A172 (cell line): ENCODE measurements at places on chromosomes 5 and 9. TPM values are rescaled to one million over a fixed set of nuclear protein-coding genes. Genes with fewer than 3 reads are reported as not detected.

The AFAP1L1 gene
- 0.36 and 1.4 TPM in 2 replicates for total RNA-seq

The CDKN2B-AS1 gene
- total RNA-seq: not detected in 2 replicates

The MARCHF3 gene
- 4.8 and 6.4 TPM in 2 replicates for total RNA-seq

The PRKACG gene
- total RNA-seq: not detected in 2 replicates

The PHF19 gene
- 47.0 and 47.8 TPM in 2 replicates for total RNA-seq

The C1QTNF2 gene
- total RNA-seq: 1.5 and 1.6 TPM in 2 replicates

The TYRP1 gene
- total RNA-seq: 2.4 and 3.4 TPM in 2 replicates

The SHOC1 gene
- total RNA-seq: not detected in 2 replicates

The TOMM5 gene
- 255 and 361 TPM in 2 replicates for total RNA-seq

The C9 gene
- total RNA-seq: not detected in 2 replicates

The POU5F2 gene
- 0.36 and 0.53 TPM in 2 replicates for total RNA-seq

The KYAT1 gene
- 15.5 and 19.5 TPM in 2 replicates for total RNA-seq

The F2RL1 gene
- 1.7 and 2.3 TPM in 2 replicates for total RNA-seq

The ORM1 gene
- total RNA-seq: not detected in 2 replicates

GRCh38 chr5:130024006-130024405, 119.7 kb downstream of the CHSY3 start:
- DNase-seq: no peak

GRCh38 chr5:146758938-146759337, 119.6 kb downstream of the PPP2R2B start:
- no peak for DNase-seq

DNA sequence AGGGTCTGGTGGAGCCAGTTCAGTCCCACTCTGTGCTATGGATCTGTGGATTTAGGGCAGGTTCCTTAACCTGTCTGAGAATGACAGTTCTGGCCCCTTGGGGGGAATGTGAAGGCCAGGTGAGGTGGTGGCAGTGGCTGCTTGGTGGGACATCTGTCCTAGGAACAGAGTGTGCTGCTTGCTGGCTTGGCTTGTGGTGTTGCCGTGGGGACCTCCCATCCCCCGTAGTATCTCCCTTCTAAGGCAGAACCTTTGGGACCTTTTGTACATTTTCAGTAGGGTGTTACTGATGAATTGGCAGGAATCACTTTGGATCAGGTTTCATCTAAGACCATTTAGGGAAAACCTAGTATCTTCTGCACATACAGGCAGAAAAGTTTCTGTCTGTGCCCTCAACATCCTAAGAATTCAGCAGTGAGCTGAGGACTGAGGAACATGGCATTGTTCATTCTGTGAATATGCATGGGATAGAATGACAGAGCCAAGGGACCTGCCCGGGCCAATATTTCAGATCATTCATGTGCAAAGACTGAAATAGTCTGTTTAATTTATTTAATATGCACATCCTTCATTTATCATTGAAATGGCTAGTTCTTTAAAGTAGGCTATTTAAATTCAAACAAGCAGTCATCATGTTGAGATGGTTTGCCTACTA, 64.6 kb downstream of the WNK2 start:
- DNase-seq: no peak

GRCh38 chr5:42984307-42984706, 55.8 kb downstream of the ANXA2R start:
- DNase-seq: peak; percentile 66

DNA sequence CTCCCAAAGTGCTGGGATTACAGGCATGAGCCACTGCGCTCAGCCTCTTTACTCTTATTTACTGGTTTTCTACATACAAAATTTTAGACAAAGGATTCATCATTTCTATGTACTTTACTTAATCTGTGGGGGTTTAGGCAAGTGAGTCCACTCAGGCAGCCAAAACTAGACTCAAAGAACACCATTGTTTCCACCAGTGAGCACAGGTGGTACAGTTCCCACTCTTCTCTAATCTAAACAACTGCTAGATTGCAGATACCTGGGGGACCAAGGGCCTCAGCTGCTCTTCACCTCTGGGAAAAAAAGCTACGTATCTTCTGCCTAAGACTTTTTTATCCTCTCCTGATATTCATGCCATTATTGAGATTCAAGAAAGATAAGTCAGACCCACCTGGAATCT, 260.1 kb downstream of the EBF1 start:
- DNase-seq: no peak

- peak; percentile 97 for DNase-seq
Observed at GRCh38 chr5:10485142-10485795, 43.6 kb downstream of the ROPN1L start.

- DNase-seq: no peak
Observed at GRCh38 chr9:86637515-86637914, 283.3 kb upstream of the TUT7 start.

DNA sequence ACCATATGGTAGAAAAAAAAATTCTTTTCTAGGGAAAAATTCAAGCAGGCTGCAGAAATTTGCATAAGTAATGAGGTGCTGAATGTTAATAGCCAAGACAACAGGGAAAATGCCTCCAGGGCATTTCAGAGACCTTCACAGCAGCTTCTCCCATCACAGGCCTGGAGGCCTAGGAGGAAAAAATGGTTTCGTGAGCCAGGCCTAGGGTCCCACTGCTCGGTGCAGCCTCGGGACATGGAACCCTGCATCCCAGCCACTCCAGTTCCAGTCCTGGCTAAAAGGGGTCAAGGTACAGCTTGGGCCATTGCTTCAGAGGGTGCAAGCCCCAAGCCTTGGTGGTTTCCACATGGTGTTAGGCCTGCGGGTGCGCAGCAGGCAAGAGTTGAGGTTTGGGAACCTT, 436.0 kb upstream of the SMC2 start:
- DNase-seq: no peak

DNA sequence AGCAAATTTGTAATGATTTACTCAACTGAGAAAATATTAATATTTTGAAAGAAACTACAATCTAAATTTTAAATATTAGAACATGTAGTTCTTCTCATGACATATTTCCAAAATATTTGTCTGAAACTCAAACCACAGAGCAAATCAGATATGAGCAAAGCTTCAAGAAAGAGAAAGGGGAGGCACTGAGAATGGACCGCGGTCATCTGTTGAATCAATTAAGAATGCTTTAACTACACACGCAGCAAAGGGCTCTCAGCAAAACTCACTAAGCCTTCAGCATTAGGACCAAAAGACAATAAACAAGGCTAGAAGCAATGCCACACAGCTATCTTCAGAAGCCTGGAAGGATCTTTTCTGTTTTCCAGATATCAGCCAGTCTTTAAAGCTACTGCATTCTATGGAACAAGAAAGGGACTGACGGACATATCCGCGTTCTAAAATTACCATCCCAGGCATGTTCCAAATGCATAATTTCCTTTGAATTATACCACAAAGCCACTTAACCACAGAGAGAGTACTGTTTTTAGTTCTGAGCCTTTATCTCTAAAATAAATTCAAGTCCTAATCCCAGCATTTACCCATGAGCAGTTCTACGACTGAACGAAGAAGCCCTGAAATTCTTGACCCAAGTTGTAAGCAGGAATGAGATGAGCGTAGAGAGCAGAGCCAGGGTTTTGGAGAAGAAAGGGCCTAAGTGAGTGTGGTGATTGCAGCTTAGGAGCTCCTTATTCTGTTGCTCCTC, 513.5 kb downstream of the AGTPBP1 start:
- DNase-seq: no peak

GRCh38 chr5:142405814-142406395, 81.1 kb upstream of the SPRY4 start:
- no peak for DNase-seq

GRCh38 chr9:127966416-127967150, 14.2 kb downstream of the EEIG1 start:
- peak; percentile 51 for DNase-seq

GRCh38 chr9:7907551-7908337, 108.2 kb upstream of the DMAC1 start:
- DNase-seq: peak; percentile 2

- no peak for DNase-seq
Observed at GRCh38 chr9:134793288-134794188, 87.1 kb upstream of the FCN2 start.

DNA sequence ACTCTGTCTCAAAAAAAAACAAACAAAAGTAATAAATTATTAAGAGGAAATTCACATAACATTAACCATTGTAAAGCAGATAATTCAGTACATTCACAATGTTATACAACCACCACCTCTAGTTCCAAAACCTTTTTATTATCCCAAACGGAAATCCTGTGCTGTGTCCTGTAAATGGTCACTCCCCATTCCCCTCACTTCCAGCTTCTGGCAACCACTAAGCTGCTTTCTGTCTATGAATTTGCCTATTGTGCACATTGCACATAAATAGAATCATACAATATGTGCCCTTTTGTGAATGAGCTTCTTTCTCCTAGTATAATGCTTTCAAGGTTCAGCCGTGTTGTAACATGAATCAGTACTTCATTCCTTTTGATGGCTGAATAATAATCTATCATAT, 20.8 kb downstream of the C9orf152 start:
- DNase-seq: no peak

GRCh38 chr5:133875179-133875578, 93.2 kb downstream of the C5orf15 start:
- no peak for DNase-seq

GRCh38 chr9:133103183-133103986, 17.7 kb downstream of the RALGDS start:
- peak; percentile 56 for DNase-seq

- no peak for DNase-seq
Observed at GRCh38 chr5:125634216-125634835, 788.9 kb upstream of the GRAMD2B start.

DNA sequence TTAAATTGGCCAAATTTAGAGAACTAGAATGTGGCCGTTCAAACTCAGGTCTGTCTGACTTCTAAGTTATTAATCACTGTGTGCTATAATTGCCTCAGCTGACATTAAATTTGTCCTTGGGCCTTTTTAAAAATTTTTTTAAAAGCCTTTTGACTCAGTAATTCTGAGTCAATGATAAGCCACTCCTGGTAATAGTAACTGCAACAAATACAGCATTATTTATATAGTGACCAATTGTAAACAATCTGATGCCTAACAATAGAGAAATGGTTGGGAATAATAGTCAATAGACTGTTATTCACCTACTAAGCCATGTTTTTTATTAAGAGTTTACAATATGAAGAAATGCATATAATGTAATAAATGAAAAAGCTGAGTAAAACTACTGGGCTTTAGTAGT, 70.9 kb upstream of the FSD1L start:
- DNase-seq: no peak

- no peak for DNase-seq
Observed at GRCh38 chr5:82849885-82850284, 227.3 kb downstream of the TMEM167A start.

DNA sequence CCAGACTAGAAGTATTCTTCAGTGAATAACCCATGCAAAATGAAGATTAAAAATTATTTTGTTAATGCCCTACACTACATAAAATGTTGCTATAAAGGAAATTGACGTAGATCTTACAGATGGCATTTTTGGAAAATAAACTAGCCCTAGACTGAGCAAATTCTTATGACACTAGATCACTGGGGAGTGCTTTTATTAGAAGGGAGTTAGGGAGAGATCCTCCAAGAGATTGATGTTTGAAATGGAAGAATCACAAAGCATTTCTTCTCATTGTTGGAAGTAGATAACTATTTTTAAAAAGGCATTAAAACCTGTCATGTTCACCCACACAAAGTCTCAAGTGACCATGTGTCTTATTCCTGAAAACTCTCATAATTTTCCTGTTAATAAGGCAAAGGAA, 351.1 kb upstream of the TLE4 start:
- no peak for DNase-seq

DNA sequence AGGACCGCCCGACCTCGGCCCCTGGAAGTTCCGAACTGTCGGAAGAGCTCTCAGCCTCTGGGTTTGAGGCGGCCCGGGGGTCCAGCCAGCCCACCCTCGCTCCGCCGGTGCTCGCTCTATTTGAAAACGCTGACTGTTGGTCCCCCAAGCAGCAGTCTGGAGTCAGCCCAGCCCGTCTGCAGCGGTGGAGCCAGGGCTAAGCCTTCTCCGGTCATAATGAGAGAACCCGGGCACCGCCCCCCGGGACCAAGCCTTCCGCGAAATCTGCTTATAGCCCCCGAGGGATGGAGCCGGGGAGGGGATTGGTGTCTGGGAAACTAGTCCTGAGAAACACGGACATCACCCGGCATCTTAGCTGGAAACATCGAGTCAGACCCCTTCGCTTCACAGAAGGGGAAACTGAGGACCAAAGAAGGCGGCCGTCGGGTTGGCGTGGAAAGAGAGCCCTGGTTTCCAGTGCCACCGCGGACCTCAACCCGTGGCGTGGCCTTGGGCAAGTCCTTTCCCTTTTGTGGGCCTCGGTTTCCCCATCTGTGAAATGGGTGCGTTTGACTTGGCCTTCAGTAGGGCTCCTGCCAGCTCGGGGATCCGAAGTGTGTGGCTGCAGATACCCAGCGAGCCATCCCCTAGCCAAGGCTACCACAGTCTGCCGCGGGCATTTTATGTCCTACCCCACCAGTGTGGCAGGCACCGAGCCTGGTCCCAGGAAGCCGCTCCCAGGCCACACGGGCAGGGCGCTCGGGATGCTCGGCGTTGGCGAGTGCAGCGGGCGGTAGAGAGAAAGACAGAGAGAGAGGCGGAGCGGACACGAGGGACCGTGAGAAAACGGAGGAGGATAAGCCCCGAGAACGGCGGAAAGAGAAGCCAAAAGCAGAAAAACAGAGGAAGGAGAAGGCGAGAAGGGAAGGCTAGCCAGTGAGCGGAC, 857 bp downstream of the ADAM19 start:
- DNase-seq: peak; percentile 38

DNA sequence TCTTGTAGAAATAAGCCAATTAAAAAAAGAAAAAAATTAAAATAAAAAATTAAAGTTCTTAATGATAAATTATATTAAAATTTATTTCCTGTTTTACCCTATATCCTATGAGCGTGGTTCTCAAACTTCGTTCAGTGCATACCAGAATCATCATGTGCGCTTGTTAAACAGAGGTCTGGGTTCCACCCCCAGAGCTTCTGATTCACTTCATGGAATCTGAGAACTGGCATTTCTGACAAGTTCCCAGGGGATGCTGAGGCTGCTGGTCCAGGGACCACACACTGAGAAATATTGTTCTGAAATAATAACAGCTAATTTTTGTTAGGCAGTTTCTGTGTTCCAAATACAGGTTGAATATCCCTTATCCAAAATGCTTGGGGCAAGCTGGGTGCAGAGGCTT, 79.3 kb downstream of the TMC1 start:
- no peak for DNase-seq

DNA sequence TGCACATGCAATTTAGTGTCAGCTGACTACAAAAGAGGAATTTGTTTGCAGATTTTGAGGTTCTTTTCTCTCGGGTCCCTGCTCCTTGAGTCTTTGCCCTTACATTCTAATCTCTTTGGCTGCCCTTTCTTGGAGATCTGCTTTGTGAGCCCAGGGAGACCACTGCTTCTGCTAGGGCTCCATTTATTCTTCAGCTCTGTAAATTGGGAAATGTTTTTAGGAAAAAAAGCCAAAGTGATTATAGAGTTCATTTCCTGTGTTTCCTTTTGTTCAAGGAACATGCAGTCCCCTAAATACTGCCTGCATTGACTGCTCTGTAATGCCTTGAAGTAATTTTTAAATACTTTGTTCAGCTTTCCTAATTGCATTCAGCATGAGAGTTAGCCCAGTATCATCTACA, 197.4 kb downstream of the CSNK1G3 start:
- DNase-seq: no peak
